ENCODE measurements at places on chromosomes 16 and 17. TPM values are rescaled to one million over a fixed set of nuclear protein-coding genes. Genes with fewer than 3 reads are reported as not detected.

GRCh38 chr17:57880086-57880456 lies 30.2 kb upstream of the MRPS23 start:
- no peak for DNase-seq
- no peaks in the 10 kb centered on the region for H3K36me3 ChIP-seq
- peaks cover 62% of the 10 kb centered on the region for H3K4me1 ChIP-seq
- H3K27me3 ChIP-seq, result no peaks in the 10 kb centered on the region
- peak overlapping the region; percentile 84 for H3K27ac ChIP-seq

GRCh38 chr16:16003719-16004313 lies 54.4 kb downstream of the ABCC1 start:
- no peak overlapping the region for H3K4me3 ChIP-seq
- no peaks in the 10 kb centered on the region for H3K36me3 ChIP-seq
- H3K27me3 ChIP-seq, result no peaks in the 10 kb centered on the region

DNA sequence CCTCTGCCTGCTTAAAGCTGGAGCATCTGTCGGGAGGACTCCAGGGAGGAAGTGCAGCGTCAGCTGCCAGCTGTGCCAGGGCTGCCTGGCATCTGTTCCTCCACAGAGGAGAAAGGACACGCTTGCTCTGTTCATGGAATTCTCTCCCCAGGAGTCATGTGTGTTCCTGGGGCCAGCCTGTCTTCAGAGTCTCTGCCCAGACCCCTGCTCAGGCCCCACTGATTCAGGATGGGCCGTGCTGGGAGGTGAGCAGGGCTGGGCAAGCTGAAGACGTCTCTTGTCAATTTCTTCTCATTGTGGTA lies 24.2 kb downstream of the CRISPLD2 start:
- H3K4me3 ChIP-seq, result no peak overlapping the region
- peaks cover 12% of the 10 kb centered on the region for H3K27me3 ChIP-seq
- DNase-seq, result peak; percentile 78
- H3K36me3 ChIP-seq, result no peaks in the 10 kb centered on the region
- H3K4me1 ChIP-seq, result peaks cover 4% of the 10 kb centered on the region

- no peak overlapping the region for H3K4me3 ChIP-seq
- no peak overlapping the region for H3K27ac ChIP-seq
- no peaks in the 10 kb centered on the region for H3K4me1 ChIP-seq
These were observed 47.6 kb upstream of the CBFA2T3 start for GRCh38 chr16:89024546-89025060.

- no peaks in the 10 kb centered on the region for H3K27me3 ChIP-seq
- H3K27ac ChIP-seq, result no peak overlapping the region
- no peak for DNase-seq
- peaks cover 12% of the 10 kb centered on the region for H3K4me1 ChIP-seq
- no peaks in the 10 kb centered on the region for H3K36me3 ChIP-seq
- no peak overlapping the region for H3K4me3 ChIP-seq
These were observed 4.7 kb downstream of the LMF1 start for GRCh38 chr16:966035-966434.

DNA sequence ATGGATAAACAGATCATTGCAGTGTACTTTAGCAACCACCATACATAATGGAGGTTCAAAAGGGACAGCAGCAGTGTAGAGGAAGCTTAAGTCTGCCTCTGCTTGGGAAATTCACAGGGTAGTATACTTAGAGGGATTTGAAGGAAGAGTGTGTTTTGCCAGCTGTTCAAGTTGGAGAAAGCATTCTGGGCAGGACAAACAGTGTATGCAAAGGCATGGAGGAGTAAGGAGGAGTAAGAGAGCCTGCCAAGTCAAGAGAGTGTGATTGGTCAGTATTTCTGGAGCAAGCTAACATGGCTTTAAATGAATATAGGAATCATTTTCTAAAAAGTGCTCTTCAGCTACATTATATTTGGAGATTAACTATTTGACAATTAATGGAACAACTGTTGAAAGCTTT lies 22.9 kb upstream of the PHAF1 start:
- no peaks in the 10 kb centered on the region for H3K27me3 ChIP-seq
- peaks cover 15% of the 10 kb centered on the region for H3K36me3 ChIP-seq
- H3K4me3 ChIP-seq, result no peak overlapping the region
- no peak for DNase-seq
- H3K27ac ChIP-seq, result peak overlapping the region; percentile 57

DNA sequence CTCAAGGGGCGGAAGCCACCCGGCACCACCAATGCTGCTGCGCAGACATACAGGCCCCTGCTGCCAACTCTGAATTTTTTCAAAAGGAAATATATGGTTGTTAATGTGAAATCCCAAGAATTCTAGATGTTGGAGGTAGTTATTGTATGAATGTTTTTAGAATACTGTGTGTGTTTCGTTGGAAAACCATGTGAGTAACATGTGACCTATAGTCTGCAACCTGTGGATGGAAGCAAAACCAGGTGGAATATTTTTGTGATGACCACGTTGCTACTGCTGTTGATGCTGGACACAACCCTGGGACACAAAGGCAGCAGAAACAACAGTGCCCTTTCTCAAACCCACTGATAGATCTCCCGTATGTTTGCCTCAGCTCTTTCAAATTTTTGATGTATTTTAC lies 376.3 kb upstream of the SALL1 start:
- no peaks in the 10 kb centered on the region for H3K4me1 ChIP-seq
- no peaks in the 10 kb centered on the region for H3K27me3 ChIP-seq
- no peak overlapping the region for H3K27ac ChIP-seq
- DNase-seq, result no peak
- no peaks in the 10 kb centered on the region for H3K36me3 ChIP-seq

- no peak for DNase-seq
- H3K4me3 ChIP-seq, result no peak overlapping the region
- H3K4me1 ChIP-seq, result no peaks in the 10 kb centered on the region
- no peaks in the 10 kb centered on the region for H3K36me3 ChIP-seq
These were observed 190.9 kb downstream of the HS3ST3A1 start for GRCh38 chr17:13410874-13411273.

- H3K27ac ChIP-seq, result no peak overlapping the region
- DNase-seq, result no peak
- no peaks in the 10 kb centered on the region for H3K36me3 ChIP-seq
- no peaks in the 10 kb centered on the region for H3K4me1 ChIP-seq
- H3K27me3 ChIP-seq, result no peaks in the 10 kb centered on the region
- H3K4me3 ChIP-seq, result no peak overlapping the region
These were observed 221.4 kb downstream of the MAF start for GRCh38 chr16:79379095-79379494.

- no peak overlapping the region for H3K27ac ChIP-seq
- H3K4me3 ChIP-seq, result no peak overlapping the region
- no peak for DNase-seq
- no peaks in the 10 kb centered on the region for H3K4me1 ChIP-seq
These were observed 6.7 kb downstream of the CACNG3 start for GRCh38 chr16:24262816-24263215.

DNA sequence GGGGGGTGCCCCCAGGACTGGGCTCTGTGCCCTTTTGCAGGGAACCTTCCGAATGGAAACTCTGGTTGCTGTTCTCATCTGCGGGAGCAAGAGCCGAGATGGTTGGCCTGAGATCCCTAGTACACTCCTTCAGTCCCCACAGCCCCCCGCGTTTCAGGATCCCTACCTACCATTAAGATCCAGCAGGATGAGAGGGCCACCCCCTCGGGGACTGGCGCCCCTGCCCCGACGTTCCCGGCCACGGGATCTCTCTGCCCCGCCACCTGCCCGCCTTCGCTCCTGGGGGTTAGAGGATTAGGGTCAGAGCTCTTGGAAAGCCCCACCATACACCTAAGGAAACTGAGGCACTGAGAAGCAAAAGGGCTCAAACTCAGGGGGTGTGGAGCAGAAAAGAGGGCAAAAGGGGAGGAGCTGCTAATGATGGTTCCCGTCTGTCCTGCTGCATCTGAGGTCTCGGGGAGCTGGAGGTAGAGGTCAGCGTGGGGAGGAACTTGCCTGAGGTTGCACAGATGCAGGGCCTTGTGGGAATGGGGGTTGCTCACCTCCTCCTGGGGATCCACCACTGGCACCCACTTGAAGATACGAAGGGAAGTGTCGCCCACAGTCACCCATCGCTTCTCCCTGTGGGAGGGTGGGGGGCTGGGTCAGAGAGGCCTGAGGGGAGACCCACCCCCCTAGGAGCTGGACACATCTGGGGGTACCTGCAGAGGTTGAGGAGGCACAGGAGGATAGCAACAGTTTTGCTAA lies 1.0 kb downstream of the BCL7C start:
- peaks cover 13% of the 10 kb centered on the region for H3K4me1 ChIP-seq
- H3K27ac ChIP-seq, result peak overlapping the region; percentile 93
- H3K4me3 ChIP-seq, result peak overlapping the region; percentile 95
- H3K27me3 ChIP-seq, result no peaks in the 10 kb centered on the region

JPH3 gene
- total RNA-seq, result 0.06 TPM

LITAF gene
- total RNA-seq, result 16.2 TPM
